ENCODE measurements at places on chromosomes 2 and 18. TPM values are rescaled to one million over a fixed set of nuclear protein-coding genes. Genes with fewer than 3 reads are reported as not detected.

LDLRAD4 gene
- not detected for total RNA-seq

PAX8 gene
- 2.3 TPM for total RNA-seq

DNA sequence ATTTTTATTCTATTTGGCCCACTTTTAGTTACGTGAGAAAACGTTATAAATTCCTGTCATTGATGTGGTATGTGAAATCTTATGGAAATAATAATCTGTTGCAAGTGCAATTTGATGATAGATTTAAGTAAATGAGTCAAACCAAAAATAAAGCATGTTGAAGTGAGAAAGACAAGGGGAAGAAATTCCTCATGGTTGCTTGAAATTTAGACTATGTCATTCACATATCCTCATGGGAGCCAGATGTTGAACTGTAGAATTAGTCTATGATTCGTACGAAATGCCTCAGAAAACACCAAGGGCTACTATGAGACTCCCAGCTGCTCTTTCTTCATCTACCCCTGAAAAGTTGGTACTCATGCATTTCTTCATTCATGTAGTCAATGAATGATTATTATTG, 55.7 kb downstream of the KLHL14 start:
- DNase-seq: no peak

GRCh38 chr18:2641638-2642037, 13.9 kb upstream of the SMCHD1 start:
- DNase-seq: no peak

Data from LHCN-M2 (cell line).